H7 (cell line): ENCODE measurements at places on chromosomes 7 and 10. TPM values are rescaled to one million over a fixed set of nuclear protein-coding genes. Genes with fewer than 3 reads are reported as not detected.
A peak's percentile ranks its signal among the peaks of the same experiment; 100 is the strongest.

The CCL24 gene
- not detected in 2 replicates for total RNA-seq

The FANK1 gene
- total RNA-seq = 2.5 and 4.1 TPM in 2 replicates

The ENTPD1 gene
- total RNA-seq = 0.42 and 0.92 TPM in 2 replicates

DNA sequence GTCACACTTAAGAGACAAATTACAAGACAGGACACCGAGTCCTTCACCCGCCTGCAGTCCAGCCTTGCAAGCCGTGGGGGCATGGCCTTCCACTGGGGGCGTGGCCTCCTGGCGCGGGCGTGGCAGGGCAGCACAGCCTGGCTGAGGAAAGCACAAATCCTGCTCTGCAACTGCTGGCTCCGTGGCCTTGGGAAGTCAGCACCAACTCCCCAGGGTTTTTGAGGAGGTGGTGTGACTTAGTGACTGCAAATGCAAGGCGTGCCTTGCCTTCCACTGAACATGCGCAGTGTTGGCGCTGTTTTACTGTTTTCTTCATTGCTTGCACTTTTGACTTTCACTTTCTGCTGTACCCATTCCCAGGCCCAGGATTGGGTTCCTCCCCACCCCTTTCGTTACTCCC, 12.9 kb upstream of the BMS1 start:
- DNase-seq = peak; percentile 50

- no peak for DNase-seq
Measured at GRCh38 chr10:13632884-13633440, 46.2 kb downstream of the PRPF18 start.

GRCh38 chr7:14381936-14382335, 392.5 kb upstream of the ETV1 start:
- no peak for DNase-seq

GRCh38 chr7:20030915-20031362, 186.2 kb downstream of the MACC1 start:
- DNase-seq = no peak

DNA sequence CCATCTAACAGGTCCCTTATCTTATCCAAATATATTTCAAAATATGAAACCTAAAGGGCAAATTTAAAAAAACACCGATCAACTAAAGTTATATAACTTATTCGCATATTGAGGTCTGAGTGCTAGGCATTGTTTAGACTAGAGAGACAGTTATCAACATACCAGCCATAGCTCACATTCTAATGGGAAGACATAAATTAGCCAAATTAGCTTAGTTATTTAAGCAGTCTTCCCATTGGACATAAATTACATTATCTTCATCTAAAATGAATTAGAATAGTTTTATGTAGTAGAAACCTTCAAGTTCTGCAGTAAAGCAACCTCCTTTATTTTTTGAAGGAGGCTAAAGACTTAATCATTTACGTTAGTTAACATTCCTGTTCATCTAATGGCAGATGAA, 17.4 kb downstream of the KIF5B start:
- no peak for DNase-seq

GRCh38 chr10:75606203-75606779, 174.9 kb downstream of the LRMDA start:
- no peak for DNase-seq

- DNase-seq = no peak
Measured at GRCh38 chr10:108187408-108188012, 1023.0 kb upstream of the SORCS1 start.

GRCh38 chr7:66016131-66016461, 34.1 kb upstream of the GUSB start:
- DNase-seq = no peak

- DNase-seq = no peak
Measured at GRCh38 chr10:24958721-24959381, 6.4 kb upstream of the PRTFDC1 start.

DNA sequence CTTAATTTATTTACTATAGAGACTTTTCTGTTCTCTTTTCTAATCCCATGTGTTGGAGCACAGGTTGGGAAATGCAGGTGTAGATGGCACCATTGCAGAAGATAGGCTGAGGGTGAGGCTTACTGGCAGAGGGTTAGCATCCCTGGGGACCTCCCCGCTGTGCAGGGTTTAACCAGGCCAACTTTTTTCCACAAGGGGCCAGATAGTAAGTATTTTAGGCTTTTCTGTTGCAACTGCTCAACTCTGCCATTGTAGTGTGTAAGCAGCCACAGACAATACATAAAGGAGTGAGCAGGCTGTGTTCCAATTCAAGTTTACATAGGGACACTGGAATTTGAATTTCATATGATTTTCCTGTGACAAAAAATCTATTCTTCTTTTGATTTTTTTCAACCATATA, 34.6 kb upstream of the AOAH start:
- DNase-seq = no peak

- DNase-seq = peak; percentile 83
Measured at GRCh38 chr10:101228153-101228965, 904 bp downstream of the LBX1 start.

DNA sequence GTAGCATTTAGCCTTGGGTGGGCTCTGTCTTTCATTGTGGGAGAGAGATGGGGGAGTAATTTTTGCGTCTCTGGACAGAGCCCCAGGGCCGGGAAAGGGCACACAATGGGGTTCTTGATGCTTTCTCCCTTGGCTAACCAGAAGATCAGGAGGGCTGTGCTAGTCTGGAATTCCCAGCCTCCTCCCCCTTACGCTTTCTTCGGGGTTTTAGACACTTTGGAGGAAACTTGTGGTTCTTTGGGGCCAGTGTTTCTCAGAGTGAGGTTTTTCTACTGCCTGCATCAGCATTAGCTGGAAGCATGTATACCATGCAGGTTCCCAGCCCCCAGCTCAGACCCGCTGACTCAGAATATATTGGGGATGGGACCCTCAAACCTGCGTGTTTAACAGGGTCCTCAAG, 7.0 kb downstream of the NEURL1 start:
- no peak for DNase-seq

- DNase-seq = no peak
Measured at GRCh38 chr7:112453505-112454171, 3.4 kb downstream of the IFRD1 start.

DNA sequence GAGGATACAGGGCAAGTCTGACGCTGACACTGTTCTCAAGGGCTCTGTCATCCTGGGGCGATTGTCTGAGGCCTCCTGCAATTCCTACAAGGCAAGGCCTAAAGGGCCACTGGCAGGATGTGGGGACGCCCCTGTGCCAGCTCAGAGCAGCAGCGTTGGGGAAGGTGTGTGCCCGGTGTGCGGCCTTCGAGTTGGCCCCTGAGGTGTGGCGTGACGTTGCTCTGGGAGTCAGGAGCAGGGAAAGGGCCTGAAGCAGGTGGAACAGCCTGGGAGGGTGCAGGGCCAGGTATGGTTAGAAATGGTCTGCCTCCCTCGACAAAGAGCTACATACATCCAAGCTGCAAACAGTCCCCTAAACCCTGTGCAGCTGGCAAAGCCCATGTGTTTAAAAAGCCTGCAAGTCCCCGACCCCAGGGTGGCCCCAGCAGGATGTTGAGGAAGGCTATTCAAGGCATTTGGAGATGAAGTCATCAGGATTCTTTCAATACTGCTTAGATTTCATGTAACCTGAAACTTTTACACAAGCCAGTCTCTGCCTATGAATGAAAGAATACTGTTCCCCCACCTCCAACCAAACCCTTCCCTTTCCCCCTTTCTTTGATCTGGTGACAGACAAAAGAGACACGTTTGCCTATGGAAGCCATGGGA, 142.5 kb upstream of the TNS3 start:
- DNase-seq = peak; percentile 61

DNA sequence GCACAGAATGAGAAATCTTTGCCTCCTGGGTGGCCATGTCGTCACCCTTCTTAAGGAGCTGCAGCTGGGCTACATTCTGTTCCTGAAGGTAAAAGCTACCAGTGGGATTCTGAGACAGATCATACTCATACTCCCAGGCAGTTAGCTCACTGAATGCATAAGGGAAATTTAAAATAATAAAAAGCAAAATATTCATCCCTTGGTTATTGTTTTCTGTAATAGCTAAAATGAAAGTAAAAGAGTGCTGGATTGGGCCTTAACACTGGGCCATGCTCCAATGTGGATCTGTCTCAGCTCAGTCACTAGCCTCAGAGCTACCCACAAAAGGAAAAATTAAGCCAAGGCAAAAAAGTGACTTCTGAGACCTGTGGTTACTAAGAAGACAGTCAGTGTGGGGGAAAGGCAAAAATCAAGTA, 8.9 kb upstream of the DYNC2I1 start:
- no peak for DNase-seq
